ENCODE measurements at places on chromosomes 7 and 10.

- DNase-seq: no peak
These were observed 19.3 kb downstream of the AP5Z1 start for GRCh38 chr7:4794591-4795350.

DNA sequence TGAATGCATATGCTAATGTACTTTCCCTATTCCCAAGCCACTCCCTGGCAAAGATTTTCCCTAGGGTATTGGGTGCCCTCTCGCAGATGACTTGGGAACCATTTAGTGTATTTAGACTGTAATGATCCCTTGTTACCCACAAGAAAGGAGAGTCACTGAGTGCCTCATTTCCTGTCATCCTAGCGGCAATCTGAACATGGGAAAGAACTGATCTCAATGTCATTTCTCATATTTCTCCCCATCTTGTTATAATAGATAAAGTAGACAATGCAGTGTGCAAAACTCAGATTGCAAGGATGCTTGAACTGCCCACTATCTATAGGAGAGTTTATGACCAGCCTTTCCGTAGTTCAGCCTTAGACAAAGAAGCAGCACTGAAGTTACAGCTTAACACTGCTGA is 123.3 kb downstream of the MICU1 start:
- DNase-seq: no peak

DNA sequence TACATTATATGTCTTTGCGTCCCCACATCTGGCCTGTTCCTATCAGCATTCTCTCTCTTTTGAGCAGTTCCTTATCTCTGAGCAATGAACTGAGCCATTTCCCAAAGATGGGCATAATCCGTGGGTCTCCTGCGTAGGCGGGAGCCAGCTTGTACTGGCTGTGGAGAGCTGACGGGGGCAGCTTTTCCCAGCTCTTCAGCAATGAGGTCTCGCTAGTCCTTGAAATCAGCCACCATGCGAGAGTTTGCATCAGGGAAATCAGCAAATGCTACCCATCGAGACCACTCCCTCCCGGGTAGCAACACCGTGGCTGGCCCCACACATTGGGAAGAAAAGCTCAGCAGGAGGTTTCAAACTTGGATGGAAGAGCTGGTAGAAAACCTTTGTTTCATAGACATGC is 51.9 kb upstream of the FAM180A start:
- DNase-seq: no peak

DNA sequence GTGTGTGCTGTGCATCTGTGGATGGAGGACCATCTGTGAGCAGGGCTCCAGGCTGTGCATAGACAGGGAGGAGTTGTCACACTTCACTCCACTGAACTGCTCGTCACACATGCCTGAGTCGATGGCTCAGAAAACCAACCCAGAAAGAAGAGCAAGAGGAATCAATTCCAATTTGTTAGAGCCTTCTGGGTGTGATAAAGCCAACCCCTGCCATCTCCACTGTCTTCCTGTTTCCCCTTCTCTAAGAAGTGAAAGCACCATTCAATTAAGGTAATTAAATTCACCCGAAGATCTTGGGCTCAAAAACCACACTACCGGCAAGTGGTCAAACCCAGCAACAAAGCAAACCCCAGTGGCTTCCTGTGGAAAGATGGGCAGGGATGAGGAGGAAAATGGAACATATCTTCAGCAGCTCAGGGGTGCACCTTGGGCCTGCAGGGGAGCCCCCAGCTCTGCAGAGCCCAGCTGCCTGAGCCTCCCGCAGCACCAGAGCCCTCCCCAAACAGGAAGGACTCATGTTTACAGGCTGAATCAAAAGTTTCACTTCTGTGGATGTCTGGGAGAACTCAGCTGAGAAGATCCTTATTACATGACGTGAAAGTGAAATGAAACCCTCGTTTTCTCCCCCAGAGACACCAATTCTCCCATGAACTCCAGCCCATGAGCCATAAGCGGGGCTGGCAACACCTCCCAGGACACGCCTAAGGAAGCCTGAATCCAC is 10.9 kb downstream of the C10orf71 start:
- DNase-seq: no peak

GRCh38 chr7:23373151-23374004 is 74.2 kb downstream of the MALSU1 start:
- DNase-seq: peak; percentile 29

GRCh38 chr10:99995713-99996112 is 14.0 kb downstream of the DNMBP start:
- DNase-seq: no peak

- no peak for DNase-seq
These were observed 168.4 kb downstream of the SEMA3D start for GRCh38 chr7:85018498-85018897.

DNA sequence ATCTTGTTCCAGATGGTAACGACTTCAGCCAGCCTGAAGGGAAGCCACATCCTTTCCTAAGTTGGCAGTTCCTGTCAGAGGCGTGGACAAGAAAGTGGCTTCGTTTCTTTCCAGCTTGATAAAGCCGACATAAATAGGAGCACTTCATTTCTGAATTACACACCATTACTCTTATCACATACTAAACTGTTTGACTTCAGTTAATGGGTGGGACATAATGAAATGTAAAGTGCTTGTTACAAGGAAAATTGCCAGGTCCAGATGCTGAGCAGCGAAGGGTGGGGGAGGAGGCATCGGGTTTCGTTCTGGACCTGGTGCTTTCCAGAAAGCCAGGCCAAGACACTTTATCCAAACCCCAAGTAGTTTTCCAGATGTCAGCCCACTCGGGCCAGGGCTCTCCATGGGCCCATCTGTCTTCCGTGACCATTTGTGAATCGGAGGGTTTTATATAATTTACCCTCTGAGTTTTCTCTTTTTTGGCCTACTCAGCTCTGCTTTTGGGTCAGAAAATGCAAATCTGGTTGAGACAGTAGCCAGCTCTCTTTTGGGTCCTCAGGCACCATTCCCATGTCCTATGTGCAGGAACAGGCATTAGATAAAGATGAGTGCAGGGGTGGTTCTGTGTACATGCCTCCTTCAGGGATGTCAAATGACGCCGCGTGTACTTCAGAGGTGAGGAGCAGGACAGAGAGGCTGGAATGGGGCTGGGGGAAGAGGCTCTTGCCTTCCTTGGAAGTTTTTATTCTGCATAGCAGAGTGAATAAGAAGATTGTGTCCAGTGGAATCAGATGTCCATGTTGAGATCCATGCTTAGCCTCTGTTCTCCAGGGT is 90.2 kb downstream of the TACC2 start:
- DNase-seq: no peak

- no peak for DNase-seq
These were observed at the start of gene TRIL for GRCh38 chr7:28958235-28958979. Gene TRIL, minus strand, starts transcription at chr7:28958330. Its CDS starts 284 bp downstream, at chr7:28958046.

DNA sequence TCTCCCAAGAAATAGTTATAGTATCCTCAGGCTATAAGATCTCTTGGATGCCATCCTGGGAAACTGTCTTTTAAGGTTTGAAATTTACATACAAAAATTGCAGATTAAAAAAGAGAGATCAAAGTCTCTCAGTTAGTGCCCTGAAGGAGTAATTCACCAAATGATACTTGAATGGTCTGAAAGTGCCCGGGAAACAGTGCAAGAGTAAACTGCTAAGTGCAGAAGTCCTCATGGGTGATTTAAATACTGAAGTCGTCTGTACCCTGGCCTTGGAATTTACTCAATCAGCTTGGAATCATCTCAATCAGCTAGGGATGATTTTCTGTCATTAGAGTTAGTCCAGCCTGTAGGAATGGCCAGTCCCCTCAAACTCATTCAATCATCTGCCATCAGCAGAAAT is 155.3 kb downstream of the GLI3 start:
- no peak for DNase-seq

- peak; percentile 60 for DNase-seq
These were observed at the start of gene HIPK2 for GRCh38 chr7:139777948-139778841. Gene HIPK2, minus strand, starts transcription at chr7:139777998. Its CDS starts 375 bp downstream, at chr7:139777623.

DNA sequence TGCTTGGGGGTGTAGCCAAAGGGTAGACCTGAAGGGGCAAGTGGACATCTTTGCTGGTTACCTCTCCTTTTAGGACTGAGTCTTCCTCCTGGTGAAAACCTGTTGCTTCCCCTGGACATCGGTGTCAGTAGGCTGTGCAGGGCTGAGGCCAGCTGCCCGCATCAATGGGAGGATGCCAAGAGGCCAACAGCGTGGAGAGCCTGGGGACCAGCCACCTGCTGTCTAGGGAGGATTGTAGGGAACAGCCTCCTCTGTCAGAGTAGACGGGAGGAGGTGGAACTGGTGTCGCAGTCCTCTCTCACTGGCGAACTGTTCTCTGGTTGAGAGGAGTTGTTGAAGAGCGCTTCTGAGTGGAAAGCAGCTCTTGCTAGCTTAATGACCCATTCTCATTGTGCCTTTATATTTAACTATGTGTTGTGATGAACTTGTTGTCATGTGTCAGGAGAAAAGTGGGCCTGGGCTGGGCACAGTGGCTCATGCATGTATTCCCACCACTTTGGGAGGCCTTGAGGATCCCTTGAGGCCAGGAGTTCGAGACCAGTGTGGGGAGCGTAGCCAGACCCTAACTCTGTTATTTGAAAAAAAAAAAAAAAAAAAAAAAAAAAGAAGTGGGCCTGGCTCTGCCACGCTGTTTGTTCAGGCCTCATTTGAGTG is 1.8 kb downstream of the SUFU start:
- DNase-seq: no peak

GRCh38 chr7:107277331-107277730 is 108.5 kb downstream of the HBP1 start:
- DNase-seq: no peak

DNA sequence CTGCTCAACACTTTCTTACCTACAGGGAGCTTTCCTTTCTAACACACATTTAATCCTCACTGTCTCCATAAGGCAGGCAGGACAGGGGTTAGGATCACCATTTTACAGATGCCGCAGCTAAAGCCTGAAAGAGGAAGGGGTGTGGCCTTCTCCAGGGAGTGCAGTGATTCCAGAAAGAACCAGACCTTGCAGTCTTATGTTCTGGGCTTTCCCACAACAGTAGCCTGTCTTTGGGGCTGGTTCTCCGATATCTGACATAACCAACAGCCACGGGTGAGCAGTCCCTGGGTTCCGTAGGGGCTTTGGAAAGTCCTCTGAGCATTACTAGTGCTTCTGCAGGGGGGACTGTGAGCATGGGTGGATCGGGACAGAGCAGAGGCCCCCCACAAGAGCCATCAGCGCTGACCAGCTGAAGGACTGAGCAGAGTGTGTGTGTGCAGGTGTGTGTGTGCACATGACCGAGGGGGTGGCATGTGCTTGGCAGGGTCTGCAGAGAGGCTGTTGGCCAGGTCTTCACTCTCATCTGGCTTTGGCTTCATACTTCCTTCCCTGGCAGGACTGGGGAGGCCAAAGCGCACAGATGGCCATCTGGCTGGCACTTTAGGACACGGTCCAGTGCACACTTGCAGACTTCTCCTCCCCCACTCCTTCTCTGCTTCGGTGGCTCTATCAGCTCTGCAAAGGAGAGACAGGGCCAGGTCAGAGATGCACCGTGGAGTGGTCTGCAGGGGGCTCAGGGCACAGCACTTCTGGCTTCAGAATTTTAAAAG is 400.3 kb downstream of the RPS24 start:
- DNase-seq: no peak

- no peak for DNase-seq
These were observed 122.0 kb downstream of the TRRAP start for GRCh38 chr7:99000196-99000903.

DNA sequence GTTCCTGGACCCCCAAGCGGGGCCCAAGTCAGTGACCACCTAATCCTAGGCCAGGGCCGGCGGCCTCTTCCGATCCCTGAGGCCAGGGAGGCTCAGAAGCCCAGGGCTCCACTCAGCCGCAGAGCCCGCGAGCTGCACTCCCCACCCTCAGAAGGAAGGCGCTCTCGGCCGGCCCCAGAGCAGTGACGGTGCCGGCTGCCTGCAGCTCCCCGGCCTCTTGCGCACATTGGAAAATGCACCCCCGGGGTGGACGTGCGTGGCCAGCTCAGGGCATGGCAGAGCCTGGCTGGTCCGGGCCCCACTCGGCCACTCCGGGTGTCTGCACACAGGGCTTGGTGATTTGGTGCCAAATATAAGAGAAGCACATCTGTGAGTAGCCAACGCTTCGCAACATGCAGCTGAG is 269.1 kb downstream of the PTPRN2 start:
- no peak for DNase-seq

DNA sequence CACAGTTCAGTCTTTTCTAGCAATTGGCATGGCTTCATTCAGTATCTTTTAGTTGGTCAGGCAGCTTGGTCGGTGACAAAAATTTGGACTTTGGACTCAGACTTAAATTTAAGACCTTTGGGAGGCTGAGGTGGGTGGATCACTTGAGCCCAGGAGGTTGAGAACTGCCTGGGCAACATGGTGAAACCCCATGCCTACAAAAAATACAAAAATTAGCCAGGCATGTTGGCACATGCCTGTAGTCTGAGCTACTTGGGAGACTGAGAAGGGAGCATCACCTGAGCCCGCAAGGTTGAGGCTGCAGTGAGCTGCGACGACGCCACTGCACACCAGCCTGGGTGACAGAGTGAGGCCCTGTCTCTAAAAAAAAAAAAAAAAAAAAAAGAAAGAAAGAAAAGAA is 19.5 kb upstream of the ITPRID1 start:
- no peak for DNase-seq

- DNase-seq: no peak
These were observed 25.8 kb upstream of the PCGF5 start for GRCh38 chr10:91194497-91195179.

- no peak for DNase-seq
These were observed 82.9 kb upstream of the HGF start for GRCh38 chr7:81852701-81853100.

DNA sequence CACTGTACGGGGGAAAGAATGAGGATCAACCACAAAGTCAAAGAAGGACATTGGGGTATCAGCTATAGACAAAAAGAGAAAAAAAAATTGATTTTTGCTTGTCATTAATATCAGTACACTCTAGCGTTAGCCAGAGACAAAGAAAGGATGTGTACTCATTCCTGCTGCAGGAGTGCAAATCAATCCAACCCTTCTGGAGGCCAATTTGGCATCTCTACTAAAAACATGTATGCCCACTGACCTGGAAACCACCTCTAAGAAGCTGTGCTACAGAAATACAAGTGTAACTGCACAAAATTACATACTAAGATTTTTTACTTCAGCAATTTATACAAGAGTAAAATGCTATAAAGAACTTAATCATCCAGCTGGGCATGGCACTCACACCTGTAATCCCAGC is 13.6 kb downstream of the NSMCE4A start:
- DNase-seq: no peak

- no peak for DNase-seq
These were observed 177.6 kb upstream of the PITRM1 start for GRCh38 chr10:3350205-3350604.

DNA sequence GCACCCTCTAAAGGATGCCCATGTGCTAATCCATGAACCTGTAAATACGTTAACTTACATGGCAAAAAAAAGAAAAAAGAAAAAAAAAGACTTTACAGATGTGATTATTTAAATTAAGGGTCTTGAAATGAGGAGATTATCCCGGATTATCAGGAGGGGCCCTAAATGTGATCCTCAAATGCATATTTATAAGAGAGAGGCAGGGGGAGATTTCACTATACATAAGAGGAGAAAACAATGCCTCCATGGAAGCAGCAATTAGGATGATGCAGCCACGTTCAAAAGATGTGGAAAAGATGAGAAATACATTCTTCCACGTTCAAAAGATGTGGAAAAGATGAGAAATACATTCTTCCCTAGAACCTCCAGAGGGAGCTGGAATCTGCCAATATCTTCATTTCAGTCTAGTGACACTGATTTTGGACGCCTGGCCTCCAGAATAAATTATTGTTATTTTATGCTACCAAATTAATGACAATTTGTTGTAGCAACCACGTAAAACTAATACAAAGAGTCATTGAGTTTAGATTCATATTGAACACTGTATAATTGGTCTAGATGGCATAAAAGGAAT is 328.4 kb upstream of the GNAI1 start:
- no peak for DNase-seq

GRCh38 chr7:157634401-157635147 is 297.8 kb downstream of the DNAJB6 start:
- no peak for DNase-seq

- DNase-seq: no peak
These were observed 236.5 kb downstream of the SKAP2 start for GRCh38 chr7:26627891-26628341.

Measured in activated T-helper 1 cell treated with anti-CD3 and anti-CD28 coated beads, Interleukin-2, amount 50 U/mL, for 16 hours (primary cell).